ENCODE measurements at places on chromosomes 7 and 10.
A peak's percentile ranks its signal among the peaks of the same experiment; 100 is the strongest.

GRCh38 chr7:16817536-16817935 lies 12.7 kb upstream of the AGR2 start:
- no peak for DNase-seq

- DNase-seq, result no peak
Measured at GRCh38 chr10:69438536-69439349, 12.5 kb upstream of the TSPAN15 start.

- DNase-seq, result no peak
Measured at GRCh38 chr7:95330961-95331337, 6.6 kb upstream of the PON1 start.

DNA sequence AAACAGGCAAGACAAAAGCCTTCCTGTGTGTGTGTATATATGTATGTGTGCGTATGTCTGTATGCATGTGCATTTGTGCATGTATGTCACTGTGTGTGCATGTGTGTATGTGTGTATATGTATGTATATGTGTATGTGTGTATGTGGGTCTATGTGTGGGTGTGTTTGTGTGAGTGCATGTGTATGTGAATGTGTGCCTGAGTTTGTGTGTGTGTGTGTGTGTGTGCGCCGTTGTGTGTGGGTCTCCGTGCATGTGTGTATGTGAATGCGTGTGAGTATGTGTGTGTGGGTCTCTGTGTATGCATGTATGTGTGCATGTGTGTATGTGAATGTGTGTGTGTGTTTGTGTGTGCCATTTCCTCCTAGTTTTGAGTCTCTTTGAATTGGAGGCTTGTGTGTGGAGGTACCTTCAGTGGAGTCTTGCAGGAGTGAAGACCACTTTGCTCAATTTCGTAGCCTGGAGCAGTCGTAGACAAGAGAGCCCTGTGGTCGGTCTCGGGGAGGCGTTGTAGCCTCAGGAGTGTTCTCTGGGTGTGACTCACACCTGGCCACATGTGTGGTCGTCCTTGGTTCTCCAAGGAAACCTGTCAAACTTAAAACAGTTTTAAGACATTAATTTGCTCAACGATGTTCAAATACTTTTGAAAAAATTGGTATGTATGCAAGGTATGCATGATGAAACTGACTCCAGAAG lies 28.1 kb downstream of the INPP5A start:
- DNase-seq, result no peak

DNA sequence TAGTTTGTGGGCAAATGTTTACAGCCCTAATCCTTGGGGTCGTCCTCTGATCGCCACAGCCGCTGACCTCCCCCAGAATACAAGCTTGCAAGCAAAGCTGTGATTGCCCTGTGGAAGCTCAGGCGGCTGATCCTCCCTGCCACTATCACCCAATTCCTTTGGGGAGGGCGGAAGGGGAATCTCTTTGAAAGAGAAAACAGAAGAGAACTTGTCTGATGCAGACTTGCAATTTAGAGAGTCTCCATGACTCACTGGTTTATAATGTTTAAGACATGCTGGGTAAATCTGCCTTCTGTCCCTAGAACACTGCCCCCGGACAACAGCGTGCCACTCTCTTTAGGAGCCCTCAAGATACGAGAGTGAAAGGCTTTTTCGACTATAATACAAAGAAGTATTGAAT lies 75.5 kb downstream of the NRP1 start:
- no peak for DNase-seq

DNA sequence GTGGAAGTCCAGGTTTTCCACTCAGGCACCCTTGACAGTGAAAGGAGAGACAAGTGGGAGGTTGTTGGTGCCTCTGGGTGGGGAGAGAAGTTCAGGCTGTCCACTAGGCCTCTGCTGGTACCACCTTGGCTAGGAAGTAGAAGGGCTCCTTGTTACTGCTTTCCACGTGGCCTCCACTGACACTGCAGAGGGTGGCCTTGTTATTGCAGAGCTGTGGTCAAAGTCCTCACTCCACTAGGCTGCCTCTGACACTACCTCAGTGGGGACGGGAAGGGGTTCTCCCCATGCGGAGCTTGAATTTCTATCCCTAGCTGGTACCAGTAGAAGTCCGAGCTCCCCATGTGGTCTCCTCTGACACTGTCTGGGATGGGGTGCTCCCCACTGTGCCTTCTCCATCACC lies 14.9 kb upstream of the STOX1 start:
- DNase-seq, result no peak

- DNase-seq, result no peak
Measured at GRCh38 chr10:125316436-125316835, 156.1 kb upstream of the CTBP2 start.

DNA sequence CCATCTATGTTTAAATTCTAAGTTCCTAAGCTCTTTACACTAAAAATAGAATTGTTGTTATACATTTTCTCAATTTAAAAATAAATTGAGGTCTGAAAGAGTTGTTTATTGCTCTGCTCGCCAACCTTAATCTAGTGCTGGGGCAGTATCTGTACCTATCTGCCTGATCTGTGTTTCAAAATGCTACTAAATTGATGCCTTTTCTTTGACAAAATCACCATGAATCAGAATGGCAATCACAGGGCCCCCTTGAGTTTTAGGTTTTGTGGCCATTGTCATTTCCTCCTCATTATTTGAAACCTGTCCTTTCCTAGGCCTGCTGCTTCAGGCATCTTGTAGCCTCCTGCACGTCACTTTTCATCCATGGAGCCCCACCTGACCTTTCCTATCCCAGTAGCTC lies 301.5 kb downstream of the EXOC4 start:
- no peak for DNase-seq

- no peak for DNase-seq
Measured at GRCh38 chr7:110448918-110449317, 642.0 kb upstream of the LRRN3 start.

- DNase-seq, result no peak
Measured at GRCh38 chr7:4164556-4164955, 517.5 kb upstream of the FOXK1 start.

- DNase-seq, result peak; percentile 47
Measured at GRCh38 chr10:84613336-84614021, 285.1 kb downstream of the CCSER2 start.

GRCh38 chr10:43205681-43206390 lies 61.0 kb downstream of the RASGEF1A start:
- DNase-seq, result peak; percentile 19

DNA sequence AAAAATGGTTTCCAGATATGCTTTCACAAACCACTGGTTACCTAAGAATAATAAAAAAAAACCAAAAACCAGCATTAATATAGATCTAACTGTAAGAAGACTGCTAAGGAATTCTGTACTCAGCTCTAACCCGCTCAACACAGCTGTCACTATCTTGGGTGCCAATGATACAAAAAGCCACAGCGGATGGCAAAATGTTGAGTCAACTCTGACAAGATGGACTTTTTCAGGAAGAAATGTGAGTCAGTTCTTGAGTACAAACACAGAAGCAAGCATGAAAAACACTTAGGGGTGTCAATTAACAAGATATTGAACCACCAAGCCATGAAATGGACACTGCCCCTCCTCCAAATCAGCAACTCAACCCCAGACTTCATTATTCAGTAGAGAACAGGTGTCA lies 55.0 kb downstream of the CTTNBP2 start:
- no peak for DNase-seq
